Stimulated activated CD4-positive, alpha-beta T cell treated with anti-CD3 and anti-CD28 coated beads, Interleukin-12 subunit alpha, Interleukin-12 subunit beta, amount 100 ng/mL, for 4 hours (primary cell): ENCODE measurements at places on chromosomes 12 and 14.

GRCh38 chr14:34826661-34827060 is 48.5 kb downstream of the BAZ1A start:
- no peak for DNase-seq

DNA sequence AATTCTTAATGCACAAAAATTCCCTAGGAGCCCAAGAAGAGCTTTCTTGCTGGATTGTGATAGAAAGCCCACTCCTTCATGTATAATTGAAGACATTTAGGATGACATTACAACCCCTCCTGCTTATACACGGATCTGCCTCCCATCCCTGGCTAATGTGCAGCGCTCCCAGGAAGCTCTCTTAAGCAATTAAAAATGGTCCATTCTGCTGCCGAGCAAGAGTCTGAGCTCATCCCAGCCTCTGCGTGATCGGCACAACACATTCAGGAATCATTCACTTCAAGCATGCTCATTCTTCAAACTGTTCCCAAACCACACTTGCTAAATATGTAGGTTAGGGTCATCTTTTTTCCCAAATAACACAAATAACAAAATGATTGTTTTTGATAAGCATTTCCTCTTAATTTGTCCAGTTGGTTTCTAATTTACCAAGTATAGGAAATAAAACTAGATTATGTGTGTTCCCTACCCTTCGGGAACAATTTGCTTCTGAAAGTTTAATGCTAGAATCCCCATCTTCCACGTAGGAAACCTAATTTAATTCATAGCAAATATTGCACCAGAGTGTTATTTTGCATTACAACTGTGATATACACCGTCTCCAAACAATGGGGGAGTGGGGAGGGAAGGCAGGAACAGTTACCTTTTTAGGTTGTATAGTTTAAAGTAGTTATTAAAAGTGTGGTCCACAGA is 17.3 kb upstream of the TMEM233 start:
- no peak for DNase-seq

DNA sequence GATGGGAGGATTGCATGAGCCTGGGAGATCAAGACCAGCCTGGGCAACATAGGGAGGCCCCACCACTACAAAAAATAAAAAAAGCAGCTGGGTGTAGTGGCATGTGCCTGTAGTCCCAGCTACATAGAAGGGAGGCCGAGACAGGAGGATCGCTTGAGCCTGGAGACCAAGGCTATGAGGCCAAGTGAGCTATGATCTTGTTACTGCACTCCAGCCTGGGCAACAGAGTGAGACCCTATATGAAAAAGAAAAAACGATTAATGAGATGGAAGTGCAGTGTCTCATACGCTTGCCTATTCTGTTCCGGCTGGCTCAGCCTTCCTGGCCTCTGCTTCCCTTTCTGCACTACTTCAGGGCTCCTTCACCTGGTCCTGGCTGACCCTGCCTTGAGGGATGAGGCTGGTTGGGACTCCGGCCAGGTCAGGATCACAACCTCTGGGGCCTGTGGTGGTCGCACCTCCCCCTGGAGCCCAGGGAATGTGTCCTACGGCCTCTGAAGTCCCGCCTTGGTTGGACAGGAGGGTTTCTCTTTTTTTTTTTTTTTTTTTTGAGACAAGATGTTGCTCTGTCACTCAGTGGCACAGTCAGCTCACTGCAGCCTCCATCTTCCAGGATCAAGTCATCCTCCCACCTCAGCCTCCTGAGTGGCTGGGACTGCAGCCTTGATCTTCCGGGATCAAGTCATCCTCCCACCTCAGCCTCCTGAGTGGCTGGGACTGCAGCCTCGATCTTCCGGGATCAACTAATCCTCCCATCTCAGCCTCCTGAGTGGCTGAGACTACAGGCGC is 10.7 kb downstream of the TEDC1 start:
- DNase-seq, result no peak

GRCh38 chr12:89544681-89545184 is 18.9 kb upstream of the POC1B start:
- DNase-seq, result no peak

DNA sequence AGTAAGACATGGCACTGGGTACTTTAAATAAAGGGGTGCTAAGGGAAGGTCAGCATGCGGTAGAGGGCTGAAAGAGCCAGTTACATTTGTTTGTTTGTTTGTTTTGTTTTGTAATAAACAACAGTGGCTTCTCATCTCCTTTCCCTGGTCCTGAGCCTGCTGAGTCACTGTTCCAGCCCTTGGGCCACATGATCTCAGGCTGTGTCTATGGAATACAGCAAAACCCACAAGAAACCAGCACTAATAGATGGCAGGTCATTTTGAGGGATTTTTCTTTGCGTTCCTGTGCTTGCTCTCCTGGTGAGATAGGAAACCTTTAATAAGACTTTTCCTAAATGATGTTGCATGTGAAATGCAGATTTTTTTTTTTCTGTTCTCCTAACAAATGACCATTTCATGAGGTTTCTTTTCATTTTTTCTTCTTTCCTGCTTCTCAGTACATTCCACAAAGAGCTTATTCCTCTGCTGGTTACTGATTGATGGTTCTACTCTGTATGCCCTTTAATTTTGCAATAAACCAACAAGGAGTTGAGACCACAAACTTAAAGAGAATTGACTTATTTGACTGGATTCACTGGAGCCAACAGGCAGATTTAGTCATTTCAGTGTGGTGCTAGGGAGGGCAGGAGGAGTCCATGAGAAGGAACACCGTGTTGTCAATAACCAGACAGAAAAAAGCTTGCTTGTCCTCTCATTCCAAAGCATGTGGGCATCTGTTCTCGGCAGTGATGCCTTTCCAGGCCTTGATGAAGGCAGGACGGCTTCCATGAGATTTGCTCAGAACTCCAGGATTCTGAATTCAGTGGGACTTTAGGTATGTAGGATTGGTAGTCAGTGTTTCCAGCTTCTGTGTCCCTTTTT is 459.2 kb downstream of the RAD51B start:
- DNase-seq, result no peak

DNA sequence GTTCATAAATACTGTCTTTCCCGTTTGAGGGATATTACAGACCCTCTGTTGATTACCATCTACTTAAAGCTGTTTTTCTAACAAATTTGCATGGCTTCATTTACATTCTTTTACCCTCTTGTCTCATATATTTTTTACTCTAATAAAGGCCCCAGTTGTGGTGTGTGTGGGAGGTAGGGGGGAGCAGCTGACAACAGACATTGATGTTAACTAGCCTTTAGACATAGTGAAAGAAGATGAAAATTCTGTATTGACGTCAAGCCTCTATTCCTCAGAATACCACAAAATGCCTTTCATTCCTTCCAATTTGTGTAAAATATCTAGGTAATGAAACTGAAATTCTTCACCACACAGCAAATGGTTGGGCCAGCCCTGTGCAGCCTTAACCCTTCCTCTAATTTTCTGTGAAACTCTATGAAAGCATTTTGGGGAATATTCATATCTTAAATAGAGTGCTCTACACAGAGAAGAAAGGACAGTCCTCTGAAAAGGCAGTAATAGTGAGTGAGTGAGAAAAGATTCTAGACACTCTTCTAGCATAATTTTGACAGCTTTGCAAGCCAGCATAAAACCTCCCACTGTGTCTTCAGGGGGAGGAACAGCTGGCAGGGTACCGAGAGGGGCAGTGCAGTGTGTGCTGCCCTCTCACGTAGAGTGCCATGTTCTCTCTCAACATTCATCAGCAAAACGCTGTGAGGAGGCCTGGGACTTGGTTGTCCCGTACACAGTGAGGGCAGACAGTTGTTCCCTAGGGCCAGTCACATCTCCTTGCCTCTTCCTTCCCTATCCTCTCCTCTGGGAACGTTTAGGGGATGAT is 20.1 kb upstream of the CERS5 start:
- DNase-seq, result no peak

- no peak for DNase-seq
Observed at GRCh38 chr14:68502230-68502629, 290.6 kb downstream of the ZFP36L1 start.
